Smooth muscle cell of the coronary artery (primary cell): ENCODE measurements at places on chromosomes 5 and 9. TPM values are rescaled to one million over a fixed set of nuclear protein-coding genes. Genes with fewer than 3 reads are reported as not detected.

The FREM1 gene
- total RNA-seq = under 0.01 and 1.1 TPM in 2 replicates

The ARSI gene
- total RNA-seq = 0.83 and 2.3 TPM in 2 replicates

The PCDHGC4 gene
- total RNA-seq = 0.90 and 2.5 TPM in 2 replicates

The CCNI2 gene
- not detected in 2 replicates for total RNA-seq

The ACOT12 gene
- total RNA-seq = not detected in 2 replicates

The RANBP3L gene
- 0.08 and 1.6 TPM in 2 replicates for total RNA-seq
